ENCODE measurements at places on chromosomes 6 and 20.

DNA sequence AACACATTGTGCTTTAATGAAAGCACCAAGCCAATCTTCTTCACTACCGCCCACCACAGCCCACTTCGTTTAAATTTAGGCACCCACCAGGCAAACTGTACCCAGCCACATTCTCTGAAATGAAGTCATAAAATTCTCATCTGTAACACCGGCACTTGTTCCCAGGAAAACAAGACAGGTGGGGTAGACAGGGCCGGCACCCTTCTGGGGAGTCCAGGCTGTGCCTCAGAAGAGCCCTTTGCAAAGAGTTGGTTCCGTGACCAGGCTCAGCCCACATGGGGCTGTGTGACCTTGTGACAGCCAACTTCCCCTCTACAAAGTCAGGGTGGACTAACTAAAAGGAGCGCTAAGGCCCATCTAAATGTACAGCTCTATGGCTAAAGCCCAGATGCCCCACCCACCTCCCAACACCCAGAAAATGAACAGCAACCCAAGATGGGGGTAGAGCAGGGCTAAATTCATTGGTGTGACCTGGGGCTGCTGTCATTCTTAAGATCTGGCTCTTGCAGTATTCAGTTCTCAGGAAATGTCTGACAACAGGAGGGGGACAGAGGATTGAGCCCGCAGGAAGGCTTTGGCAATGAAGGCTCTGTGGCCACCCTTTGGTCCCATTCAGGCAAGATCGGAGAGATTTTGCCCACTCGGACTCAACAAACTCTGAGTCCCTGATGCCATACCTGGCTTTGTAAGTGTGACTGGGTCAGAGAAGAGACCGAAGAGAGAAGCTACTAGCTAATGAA lies 56.7 kb downstream of the TRERF1 start:
- no peaks in the 10 kb centered on the region for H3K4me1 ChIP-seq
- H3K36me3 ChIP-seq: no peaks in the 10 kb centered on the region
- H3K27ac ChIP-seq: no peak overlapping the region

DNA sequence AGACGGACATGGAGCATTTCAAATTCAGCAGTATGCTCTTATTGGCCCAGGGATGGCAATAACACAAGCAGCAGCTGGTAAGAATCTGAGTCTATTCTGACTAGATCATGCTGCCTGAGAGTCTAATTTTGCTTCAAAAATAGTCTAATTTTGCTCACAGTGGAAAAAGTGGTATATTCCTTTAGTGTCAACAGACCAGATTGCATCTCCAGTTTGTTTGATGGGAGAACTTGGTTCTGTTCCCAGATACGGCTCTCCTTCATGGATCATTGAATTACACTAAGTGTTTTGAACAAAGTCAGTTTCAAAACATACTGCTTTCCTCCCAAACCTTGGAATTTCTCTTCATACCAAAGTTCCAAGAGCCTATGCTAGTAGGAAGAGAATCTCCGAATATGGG lies 586.1 kb downstream of the RNF144B start:
- H3K36me3 ChIP-seq: no peaks in the 10 kb centered on the region
- DNase-seq: no peak
- no peak overlapping the region for H3K27ac ChIP-seq
- no peaks in the 10 kb centered on the region for H3K4me1 ChIP-seq

GRCh38 chr6:165831812-165832510 lies 168.9 kb upstream of the PDE10A start:
- DNase-seq: no peak
- H3K4me3 ChIP-seq: no peak overlapping the region
- H3K27ac ChIP-seq: no peak overlapping the region
- H3K4me1 ChIP-seq: peaks cover 8% of the 10 kb centered on the region
- no peaks in the 10 kb centered on the region for H3K36me3 ChIP-seq
- H3K27me3 ChIP-seq: no peaks in the 10 kb centered on the region

DNA sequence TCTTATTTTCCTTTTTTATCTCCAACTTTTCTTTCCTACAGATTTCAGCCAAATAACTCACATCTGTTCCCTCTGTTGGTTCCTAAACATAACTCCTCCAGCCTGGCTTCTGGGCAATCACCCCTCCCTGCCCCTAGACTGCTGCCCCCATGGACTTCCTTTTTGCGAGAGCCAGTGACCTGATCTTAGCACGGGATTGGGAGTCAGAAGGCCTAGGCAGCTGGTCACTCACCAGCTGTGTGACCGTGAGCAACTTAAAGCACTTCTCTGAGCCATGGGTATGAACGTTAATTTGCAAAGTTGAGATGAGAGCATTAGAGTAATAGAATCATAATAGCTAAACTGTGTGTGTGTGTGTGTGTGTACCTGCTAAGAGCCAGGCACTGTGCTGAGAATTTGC lies 4.5 kb upstream of the MMP9 start:
- no peak for DNase-seq
- peaks cover 14% of the 10 kb centered on the region for H3K27me3 ChIP-seq
- H3K36me3 ChIP-seq: no peaks in the 10 kb centered on the region
- no peak overlapping the region for H3K27ac ChIP-seq

DNA sequence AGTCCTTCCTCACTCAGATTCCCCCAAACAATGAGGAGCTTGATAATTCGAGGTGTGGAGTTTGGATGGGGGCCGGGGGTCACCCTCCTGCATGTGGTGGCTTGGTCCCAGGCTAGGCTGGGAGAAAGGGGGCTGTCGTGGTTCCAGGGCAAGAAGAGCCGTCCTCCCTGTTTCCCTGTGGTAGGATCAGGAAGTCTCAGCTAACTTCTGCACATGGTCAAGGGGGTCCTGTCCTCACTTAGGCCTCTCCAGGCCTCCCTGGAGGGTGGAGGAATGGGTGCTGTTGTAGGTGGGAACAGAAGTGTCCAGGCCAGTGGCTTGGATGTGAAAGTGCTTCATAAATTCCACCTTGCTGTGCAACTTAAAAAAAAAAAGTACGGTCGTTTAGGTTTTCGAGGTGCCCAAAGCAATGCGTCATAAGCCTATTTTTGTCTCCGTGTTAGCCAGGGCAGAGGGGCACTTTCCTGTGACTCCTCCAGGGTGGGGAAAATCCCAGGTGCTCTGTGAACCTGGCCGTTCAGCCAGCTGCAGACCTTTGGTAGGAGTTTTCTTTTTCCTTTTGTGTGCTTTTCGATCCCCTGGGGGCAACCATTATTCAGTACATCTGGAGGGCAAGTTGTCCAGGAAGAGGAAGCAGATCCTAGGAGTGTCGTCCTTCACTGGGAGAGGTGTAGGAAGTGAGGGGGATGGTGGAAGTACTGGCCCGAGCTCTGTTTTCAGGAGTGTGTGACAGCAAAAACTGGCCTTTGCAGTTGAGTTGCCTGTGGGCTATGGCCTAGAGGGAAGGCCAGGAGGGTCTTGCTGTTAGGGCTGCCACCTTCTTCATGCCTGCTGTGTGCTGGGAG lies 9.6 kb downstream of the IGF2R start:
- H3K4me1 ChIP-seq: peaks cover 60% of the 10 kb centered on the region
- H3K36me3 ChIP-seq: no peaks in the 10 kb centered on the region
- H3K27me3 ChIP-seq: no peaks in the 10 kb centered on the region
- no peak overlapping the region for H3K4me3 ChIP-seq

DNA sequence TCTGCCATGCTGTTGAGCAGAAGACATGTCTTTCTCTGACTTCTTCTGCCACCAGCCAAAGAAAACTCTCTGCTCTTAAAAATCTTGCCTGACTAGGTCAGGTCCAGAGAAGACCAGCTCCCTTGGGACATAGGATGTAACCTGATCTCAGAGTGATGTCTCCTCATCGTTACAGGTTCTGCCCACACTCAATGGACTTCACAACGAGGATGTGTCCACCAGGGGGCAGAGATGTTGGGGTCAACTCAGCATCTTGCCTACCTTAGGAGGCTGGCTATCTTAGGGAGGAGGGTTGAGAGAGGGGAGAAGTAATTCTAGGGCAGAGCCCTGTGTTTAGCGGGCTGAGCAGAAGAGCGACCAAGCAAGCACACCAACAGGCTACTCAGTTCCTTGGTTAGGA lies 207.6 kb upstream of the CDH4 start:
- H3K27me3 ChIP-seq: no peaks in the 10 kb centered on the region
- no peak for DNase-seq
- no peak overlapping the region for H3K4me3 ChIP-seq
- H3K27ac ChIP-seq: no peak overlapping the region

GRCh38 chr6:109318328-109318876 lies 63.9 kb downstream of the CD164 start:
- peaks cover 17% of the 10 kb centered on the region for H3K27me3 ChIP-seq
- H3K36me3 ChIP-seq: no peaks in the 10 kb centered on the region
- no peak overlapping the region for H3K27ac ChIP-seq
- DNase-seq: no peak
- no peaks in the 10 kb centered on the region for H3K4me1 ChIP-seq

GRCh38 chr6:159106627-159107241 lies 61.9 kb upstream of the TAGAP start:
- no peak overlapping the region for H3K4me3 ChIP-seq
- H3K36me3 ChIP-seq: no peaks in the 10 kb centered on the region
- H3K4me1 ChIP-seq: no peaks in the 10 kb centered on the region
- no peak overlapping the region for H3K27ac ChIP-seq

- DNase-seq: no peak
- H3K27ac ChIP-seq: peak overlapping the region; percentile 78
- no peaks in the 10 kb centered on the region for H3K36me3 ChIP-seq
Measured at GRCh38 chr6:34664256-34664971, 32.2 kb downstream of the ILRUN start.

DNA sequence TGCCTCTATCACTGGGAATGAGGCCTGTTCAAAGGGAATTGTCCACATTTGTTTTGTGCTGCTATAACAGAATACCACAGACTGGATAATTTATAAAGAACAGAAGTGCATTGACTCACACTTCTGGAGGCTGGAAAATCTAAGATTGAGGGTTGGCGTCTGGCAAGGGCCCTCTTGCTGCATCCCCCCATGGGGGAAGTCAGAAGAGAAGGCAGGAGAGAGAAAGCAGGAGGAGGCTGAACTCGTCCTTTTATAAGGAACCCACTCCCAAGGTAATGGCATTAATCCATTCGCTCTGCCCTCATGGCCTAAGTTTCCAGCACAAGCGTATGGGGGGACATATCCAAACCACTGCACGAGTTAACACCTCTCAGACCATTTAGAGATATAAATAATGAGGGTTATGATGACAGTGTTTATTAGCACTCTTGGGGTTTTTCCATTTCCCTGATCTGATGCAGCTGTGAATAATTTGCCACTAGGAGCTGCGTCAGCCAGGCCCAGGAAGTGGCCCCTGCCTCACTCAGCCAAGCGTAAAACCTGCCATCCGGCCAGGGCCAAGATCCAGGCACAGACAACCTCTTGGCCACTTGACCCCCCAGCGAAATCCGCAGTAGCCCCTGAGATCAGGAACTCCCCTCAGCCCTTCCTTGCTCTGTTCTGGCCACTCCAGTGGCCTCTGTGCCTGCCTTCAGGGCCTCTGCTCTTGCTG lies 14.2 kb upstream of the SLCO4A1 start:
- H3K4me3 ChIP-seq: no peak overlapping the region
- no peak overlapping the region for H3K27ac ChIP-seq
- peaks cover 20% of the 10 kb centered on the region for H3K27me3 ChIP-seq
- no peaks in the 10 kb centered on the region for H3K36me3 ChIP-seq
- peaks cover 8% of the 10 kb centered on the region for H3K4me1 ChIP-seq

DNA sequence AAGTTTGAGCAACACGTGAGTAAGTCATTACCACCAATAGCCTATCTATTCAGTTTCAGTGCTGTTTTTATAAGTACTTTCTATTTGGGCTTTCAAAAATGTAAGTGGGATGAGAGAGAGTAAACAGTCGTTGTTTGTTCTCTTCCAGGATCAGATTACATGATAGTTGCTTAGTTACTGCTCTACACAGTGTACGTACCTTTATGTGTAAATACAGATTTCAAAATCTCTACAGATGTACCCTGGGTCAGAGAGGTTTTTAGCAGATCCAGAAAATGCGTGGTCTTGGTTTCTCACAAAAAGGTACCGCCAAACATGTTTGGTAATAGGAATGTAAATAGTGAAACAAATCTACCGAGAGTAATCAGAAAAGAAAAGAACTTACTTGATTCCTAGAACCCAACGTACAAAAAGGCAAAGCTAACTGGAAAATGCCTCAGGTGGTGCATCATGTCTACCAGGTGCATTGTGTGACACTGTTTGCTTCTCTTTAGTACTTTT lies 421.1 kb downstream of the BCKDHB start:
- no peaks in the 10 kb centered on the region for H3K36me3 ChIP-seq
- no peaks in the 10 kb centered on the region for H3K27me3 ChIP-seq
- peaks cover 8% of the 10 kb centered on the region for H3K4me1 ChIP-seq
- no peak for DNase-seq
- no peak overlapping the region for H3K4me3 ChIP-seq

Data from osteoblast (primary cell).